Left lung (tissue), 14 donors: ENCODE measurements at places on chromosomes 3 and 15.

DNA sequence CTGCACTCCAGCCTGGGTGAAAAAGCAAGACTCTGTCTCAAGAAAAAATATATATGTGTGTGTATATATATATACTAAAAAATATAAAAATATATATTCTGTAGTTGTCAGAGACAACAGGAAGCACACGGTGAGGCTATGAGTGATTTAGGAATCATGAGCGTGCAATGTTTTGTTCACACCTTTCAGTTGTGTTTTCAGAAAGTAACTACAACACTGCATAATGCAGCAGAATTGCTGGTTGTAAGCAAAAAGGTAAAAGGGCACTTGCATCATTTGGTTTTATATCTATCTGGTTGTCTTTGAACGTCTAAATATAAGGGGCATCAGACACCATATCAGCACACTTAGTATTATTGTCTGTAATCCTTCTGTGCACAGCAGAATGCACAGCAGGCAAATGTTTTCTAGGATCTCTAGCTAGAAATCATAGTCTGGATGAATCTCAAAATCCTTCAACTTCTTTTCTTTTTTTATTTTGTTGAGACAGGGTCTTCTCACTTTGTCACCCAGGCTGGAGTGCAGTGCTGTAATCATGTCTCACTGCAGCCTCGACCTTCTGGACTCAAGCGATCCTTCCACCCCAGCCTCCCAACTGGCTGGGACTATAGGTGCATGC is 44.8 kb downstream of the CCR3 start:
- DNase-seq: no peak

GRCh38 chr15:59439576-59439975 is 1.6 kb downstream of the FAM81A start:
- no peak for DNase-seq

GRCh38 chr3:117587416-117587815 is 877.8 kb downstream of the TUSC7 start:
- DNase-seq: no peak

DNA sequence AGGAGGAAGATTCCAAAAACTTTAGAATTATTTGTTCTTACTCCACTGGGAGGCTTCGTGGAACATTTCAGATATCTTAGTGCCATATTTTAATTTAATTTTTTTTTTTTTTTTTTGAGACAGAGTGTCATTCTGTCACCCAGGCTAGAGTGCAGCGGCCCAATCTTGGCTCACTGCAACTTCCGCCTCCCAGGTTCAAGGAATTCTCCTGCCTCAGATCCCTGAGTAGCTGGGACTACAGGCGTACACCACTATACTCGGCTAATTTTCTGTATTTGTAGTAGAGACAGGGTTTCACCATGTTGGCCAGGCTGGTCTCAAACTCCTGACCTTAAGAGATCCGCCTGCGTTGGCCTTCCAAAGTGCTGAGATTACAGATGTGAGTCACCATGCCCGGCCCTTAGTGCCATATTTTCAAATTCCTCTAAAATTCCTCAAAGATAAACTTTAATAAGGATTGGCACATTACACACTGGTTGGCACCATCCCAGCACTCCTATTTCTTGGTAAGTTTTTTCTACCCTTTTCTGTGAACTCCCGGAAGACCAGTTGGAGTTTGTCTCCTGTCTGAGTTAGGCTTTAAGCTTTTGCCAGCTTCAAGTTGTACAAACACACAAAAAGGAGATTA is 693.7 kb downstream of the MCTP2 start:
- peak; percentile 17 for DNase-seq

- DNase-seq: no peak
Measured at GRCh38 chr3:167830007-167830406, 94.5 kb downstream of the SERPINI1 start.

DNA sequence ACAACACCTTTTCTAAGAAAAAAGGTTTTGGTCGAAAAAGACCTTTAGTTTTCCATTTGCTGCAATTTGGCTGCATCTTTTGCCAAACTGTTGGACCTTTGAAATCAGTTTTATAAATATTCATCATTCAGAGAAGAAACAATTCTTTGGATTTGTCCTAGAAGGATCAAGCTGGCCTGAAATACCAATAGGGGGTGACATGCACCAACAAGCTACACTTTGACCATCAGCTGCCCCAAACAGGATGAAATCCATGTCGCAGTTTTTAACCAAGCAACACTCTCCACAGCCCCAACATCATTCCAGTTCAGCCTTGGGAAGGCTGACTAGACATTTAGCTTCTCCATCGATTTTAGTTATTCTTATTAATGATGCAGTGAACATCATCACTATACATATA is 9.8 kb downstream of the RPL15 start:
- DNase-seq: no peak

GRCh38 chr3:115713284-115713683 is 90.0 kb downstream of the GAP43 start:
- DNase-seq: peak; percentile 58

GRCh38 chr15:36884936-36885635 is 215.3 kb downstream of the MEIS2 start:
- DNase-seq: no peak

DNA sequence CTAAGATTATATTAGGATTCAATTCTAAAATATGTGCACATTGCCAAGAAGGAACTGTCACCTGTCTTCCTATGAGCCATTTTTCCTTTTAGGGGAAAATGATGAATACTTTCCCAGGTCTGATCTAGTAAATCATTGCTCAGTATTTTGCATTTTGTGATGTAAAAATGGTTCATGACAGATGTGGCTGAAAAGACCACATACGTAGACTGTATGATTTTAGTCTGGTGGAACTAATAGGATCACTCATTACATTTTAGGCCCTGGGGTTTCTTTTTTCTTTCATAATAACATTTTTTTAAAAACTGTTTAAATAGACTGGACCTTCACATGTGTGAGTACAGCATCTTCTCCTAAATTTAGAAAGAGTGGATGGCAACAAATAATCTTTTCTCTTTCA is 201.7 kb upstream of the MLF1 start:
- DNase-seq: no peak

GRCh38 chr3:134061401-134061800 is 31.7 kb upstream of the SLCO2A1 start:
- DNase-seq: no peak

- peak; percentile 13 for DNase-seq
Measured at GRCh38 chr3:141336672-141337522, 31.4 kb upstream of the ZBTB38 start.

GRCh38 chr3:152823173-152823572 is 11.8 kb upstream of the P2RY1 start:
- DNase-seq: no peak

DNA sequence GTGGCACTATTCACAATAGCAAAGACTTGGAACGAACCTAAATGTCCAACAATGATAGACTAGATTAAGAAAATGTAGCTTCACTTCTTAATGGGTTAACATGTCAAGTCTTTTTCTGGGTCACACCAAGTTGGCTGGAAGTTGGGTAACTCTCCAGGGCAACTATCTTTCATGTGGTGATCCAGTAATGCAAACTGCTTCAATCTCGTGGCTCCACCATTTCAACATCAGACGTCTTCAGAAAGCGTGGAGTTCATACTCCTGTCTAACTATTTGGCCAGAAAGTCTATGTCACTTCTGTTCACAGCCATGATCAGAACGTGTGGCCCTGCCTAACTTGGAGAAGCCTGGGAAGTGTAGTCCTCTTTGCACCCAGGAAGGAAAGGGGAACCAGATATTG is 32.2 kb downstream of the DUT start:
- DNase-seq: no peak

- no peak for DNase-seq
Measured at GRCh38 chr3:114714957-114715460, 421.2 kb downstream of the TIGIT start.

DNA sequence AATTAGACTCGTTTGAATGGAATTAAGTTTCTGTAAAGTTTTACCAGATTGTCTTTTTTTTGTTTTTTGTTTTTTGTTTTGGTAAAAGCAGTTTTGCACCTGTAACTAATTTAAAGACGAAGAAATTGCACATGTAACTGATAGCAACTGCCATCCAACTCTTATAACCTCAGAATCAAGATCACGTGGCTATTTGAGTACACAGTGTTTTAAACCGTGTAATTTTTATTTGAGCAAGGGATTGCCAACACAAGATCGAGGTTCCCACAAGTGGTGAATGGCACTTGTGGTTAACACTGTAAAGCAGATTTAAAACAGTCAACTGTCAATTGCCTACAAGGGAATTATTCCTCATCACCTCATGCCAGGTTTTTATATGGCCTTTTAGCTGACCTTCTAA is 67.3 kb downstream of the PPARG start:
- DNase-seq: no peak

DNA sequence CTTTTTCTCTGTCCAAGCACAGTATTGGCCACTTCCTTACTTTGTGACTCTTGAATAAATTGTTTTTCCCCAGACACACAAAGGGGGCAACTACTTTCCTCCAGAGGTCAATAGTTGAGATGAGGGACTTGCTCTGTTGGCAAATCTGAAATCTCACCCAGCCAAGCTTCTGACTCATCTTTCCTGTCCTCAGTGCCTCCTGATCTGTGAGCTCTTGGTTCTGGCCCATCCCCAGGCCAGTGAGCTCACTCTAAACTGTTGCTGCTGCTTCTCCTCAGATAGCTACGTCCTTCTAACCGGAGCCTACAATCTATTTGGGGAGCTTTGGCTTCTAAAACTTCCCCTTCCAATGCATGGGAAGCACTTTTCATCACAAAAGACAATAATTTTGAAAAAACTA is 50.0 kb upstream of the NMD3 start:
- no peak for DNase-seq

DNA sequence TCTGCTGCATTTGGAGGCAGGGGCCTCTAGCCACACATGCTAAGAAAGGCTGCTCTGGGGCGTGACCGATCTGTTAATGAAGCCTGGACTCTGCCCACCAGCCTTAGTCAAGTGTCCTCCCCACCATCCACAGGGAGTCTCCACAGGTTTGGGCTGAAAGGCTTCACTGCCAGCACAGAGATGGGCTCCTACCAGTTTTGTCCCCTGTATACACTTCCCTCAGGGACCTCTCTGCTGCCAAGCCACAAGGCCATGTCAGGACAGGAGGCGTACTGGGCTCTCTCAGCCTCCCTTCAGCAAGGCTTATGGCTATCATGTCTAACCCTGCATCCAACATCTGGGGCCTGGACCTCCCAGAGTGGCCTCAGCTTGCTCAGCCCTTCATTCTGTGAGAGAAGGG is 23.5 kb downstream of the KIF9 start:
- DNase-seq: no peak

DNA sequence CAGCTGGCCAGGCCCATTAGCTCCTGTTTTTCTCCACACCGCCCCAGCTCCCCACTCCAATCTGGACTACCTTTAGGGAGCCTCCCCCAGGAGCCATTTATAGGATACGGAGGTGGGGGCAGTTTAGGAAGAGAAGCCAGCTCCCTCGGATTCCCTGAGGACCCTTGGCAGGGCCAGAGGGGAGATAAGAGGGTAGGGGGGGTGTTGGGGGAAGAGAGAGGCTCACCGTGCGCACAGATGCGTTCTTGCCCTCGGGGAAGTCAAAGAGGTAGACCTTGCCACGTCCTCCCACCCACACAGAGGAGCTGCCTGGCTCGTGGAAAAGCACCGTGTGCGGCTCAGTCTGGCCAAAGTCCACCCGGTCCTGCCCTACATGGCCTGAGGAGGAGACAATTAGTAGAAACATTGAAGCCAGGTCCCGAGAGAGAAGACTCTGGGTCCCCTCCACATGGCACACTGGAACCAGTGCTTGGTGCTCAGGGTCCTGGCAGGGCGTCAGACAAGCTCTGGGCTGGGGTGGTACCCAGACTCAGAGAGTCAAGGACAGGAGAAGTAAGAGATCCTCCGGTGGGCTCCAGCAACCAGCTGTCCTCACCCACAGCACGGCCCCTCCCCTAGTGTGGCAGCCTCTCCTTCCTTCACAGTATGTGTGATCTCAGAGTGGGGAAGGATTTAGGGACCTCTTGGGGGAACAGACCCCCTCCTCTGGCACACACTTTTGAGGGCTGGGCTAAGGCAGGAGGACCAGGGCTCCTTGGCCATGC is 15.0 kb downstream of the SEMA7A start:
- peak; percentile 58 for DNase-seq

- no peak for DNase-seq
Measured at GRCh38 chr15:48628832-48629231, 16.7 kb downstream of the FBN1 start.

DNA sequence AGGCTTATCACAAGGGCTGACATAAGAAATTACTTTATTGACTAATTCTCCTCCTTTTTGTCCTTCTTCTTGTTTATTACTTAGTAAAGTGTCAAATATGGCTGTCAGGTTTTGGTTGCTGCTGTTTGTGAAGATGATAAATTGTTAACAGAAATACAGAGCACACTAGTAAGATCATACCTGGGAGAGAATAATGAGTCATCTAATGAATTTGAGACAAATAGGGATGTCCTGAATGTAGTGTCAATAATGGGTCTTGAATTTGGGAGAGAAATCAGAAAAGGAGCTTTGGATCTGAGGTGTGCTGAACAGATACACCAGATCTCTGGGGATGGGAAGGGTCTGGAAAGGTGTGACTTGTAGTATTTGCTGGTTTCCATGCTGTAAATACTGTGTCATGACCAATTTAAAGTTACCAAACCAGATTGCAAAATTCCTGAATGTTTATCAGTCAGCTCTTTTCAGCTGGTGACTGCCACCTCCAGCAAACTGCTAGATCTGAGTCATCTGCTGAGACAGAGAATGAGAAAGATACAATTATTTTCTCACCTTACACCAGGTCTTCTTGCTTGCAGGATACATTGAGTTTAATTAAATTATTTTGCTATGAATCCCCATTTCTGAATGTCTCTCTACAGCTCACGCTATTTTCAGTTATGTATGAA is 76.7 kb upstream of the SATB1 start:
- DNase-seq: no peak
